ENCODE measurements at places on chromosomes 7 and 10.

DNA sequence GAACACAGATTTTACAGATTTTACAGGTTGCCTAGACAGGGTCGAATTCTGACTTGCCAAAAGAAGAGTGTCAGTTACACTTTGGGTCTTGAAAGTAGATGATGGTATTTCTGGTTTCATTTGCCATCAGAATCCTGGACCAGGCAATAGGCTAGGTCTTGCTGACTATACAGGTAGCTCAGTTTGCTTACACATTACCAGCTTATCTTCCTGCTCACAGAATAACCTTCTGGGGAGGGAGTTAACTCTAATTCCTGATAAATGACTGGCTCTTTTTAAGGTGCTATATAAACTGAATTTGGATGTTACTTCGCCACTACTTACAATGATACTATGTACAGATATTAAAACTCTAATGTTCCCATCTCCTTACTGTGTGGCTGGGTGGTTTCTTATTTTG lies 39.8 kb downstream of the GBF1 start:
- DNase-seq: no peak

GRCh38 chr10:61589547-61590243 lies 73.0 kb upstream of the CABCOCO1 start:
- DNase-seq: no peak

DNA sequence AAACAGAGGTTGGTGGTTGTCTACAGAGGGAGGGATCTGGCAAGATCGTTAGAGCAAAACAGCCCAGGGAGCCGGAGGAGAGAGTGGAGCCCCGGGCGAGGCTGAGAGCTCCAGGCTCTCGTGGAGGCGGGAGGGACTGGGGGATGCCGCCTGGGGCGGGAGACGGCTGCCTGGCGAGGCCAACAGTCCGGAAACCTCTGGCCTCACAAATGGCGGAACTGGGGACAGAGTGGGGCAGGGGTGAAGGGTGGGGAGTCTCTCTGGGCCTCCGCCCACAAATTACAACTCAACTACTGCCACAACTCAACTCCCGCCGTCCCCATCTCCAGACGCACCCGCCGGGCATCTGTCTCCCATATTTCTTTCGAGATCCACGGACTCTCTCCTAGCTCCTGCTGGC lies 47.7 kb downstream of the CLEC2L start:
- DNase-seq: no peak

DNA sequence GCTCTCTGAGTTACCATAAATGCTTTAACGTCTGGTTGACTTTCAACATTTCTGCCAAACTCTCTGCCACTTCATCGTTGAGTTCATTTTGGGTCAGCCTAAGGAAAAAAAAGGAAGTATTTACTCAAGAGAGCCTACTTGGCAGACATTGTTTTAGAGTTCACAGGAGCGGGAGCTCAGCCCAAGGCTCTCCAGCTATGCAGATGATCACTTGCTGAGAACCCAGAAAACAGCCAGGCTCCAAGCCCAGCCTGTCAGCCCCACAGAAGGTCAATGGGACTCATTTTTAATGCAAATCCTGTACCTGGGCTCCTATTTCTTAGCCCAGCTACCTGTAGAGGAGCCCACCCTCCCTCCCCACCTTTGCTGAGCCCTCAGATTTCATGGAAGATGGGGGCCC lies 45.5 kb downstream of the NOD1 start:
- no peak for DNase-seq

DNA sequence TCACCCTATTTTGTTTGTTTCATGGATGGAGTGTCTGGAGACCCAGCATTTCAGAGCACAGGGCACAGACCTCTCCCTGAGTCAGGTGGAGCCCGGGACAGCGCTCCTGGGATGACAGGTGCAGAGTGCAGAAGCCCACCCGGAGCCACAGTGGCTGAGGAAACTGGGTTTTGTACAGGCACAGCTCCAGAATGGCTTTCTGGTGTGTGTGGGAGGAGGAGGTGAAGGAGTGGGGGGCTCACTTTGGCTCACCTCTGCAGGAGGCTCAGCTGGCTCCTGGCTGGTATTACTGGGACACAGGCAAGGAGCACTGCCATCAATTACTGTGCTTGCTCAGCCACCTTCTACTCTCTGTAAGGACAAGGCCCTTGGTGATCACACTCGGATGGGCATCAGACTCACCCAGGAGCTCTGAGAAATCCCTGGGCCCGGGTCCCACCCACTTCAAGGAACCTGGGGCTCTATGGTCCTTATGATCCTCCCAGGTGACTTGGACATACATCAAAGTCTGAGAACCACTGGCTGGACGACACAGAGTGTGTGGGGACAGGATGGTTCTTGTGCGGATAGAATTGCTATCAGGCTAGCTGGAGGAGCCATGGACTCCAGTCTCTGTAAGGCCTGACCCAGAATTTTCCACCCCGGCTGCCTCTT lies 221.1 kb upstream of the ZNF32 start:
- DNase-seq: no peak

GRCh38 chr7:28026237-28026636 lies 154.4 kb downstream of the JAZF1 start:
- DNase-seq: no peak

DNA sequence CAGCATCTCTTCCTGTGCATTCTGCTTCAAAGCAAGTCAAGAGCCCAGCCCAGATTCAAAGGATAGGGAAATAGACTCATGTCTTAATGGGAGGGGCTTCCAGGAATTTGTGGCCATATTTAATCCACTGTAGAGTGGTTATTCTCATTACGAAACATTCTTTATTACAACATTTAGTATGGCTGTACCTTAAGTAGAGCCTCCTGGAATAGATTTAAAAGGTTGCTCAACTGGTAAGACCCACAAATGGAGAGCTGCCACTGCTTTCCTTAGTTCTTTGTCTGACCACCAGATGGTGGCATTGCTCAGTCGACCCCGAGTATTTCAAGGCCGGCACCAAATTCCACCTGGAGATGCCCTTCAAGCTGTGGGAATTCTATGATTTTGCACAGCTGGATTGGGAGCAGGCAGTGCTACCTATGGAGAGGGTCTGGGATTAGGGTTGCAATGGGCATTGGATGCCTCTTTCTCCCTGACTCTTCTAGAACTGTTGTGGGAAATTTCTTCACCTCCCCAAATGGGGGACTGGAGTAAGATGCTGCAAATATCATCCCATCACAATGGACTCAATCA lies 102.2 kb downstream of the RBM20 start:
- DNase-seq: peak; percentile 35

GRCh38 chr10:112724404-112724991 lies 225.5 kb upstream of the TCF7L2 start:
- DNase-seq: no peak

DNA sequence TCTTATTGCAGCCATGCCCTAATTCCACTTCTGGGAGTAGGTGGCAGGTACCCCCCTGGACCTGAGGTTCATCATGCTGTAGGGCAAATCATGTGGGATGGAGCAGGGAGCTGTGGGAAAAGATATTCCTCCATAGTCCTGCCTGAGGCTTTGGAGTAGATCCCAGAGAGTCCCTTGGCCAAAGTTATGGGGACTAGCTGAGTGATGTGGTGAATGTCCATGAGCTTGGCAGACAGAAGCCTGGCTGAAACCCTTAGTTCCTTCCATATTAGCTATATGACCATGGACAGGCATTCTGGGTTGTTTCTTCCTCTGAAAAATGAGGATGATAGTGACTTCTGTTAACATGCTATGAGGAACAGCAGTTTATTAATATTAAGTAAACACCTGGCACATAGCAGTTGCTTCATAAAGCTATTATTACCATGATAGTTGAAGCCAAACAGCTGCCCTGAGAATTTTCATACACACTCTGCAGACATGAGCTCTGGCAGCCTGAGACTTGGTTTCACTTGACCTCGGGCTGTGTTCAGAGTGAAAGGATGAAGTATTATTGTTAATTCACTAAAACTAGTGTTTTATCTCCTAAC lies 15.0 kb upstream of the IMPDH1 start:
- DNase-seq: no peak

All from NCI-H526 treated with DMSO at 0.1 percent for 48 hours (cell line).